Activated CD4-positive, alpha-beta T cell treated with anti-CD3 and anti-CD28 coated beads for 24 hours (primary cell): ENCODE measurements at places on chromosomes 3 and 15.

DNA sequence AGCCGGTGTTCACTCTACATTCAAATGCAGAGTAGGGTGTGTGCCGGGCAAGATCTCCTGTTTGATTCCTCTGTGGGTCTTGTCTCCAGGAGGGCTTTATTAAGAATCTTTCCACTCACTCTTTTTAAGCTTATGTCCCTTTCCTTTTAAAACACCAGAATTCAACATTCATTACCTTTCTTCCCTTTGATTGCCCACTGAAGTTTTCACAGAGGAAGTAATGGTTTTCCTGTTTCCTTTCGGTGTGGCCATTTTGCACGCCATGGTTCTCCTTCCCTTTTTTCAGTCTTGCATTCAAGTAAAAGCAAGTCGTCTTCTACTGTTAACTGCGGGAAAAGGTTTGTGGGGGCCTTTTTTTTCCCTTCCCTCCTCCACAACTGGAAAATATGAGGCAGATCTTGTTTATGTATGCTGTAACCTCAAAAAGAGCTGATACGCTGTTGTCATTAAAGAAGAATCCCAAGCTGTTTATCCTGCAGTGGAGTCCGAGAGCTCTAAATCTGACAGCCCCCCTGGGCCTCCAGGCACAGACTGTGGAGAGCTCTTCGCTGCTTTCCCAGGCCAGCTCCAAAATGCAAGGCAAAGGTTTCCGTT, 40.5 kb downstream of the FILIP1L start:
- no peak for DNase-seq

- no peak for DNase-seq
Observed at GRCh38 chr15:29305556-29305955, 35.9 kb upstream of the NSMCE3 start.

GRCh38 chr3:14680716-14681115, 5.8 kb downstream of the C3orf20 start:
- no peak for DNase-seq

DNA sequence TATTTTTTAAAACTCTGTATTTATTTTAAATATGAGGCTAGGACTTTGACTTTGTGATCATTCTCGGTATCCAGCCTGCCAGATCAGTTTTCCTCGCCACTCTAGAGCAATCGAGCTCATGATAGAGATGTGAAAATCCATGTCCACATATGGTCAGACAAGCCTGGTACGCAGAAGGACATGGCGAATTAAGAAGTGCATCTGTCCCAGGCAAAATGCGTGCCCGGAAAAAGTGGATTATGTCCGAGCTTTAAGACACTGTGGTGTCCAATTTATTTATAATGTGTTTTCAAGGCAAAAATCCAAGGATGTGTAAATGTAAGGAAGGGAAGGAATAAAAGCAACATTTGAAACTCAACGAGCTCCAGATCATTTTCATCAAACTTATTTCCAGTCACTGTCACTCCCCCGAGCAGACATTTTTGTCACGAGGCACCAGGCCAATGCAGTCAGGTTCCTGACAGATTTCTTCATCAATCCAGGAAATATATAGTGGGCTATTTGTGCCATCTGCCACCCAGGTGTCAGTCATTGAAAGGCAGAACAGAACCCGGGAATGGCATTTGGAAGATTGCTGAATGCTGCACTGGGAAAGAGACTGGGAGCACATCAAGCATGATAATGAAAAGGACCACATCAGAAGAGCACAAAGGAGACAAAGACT, 825.7 kb downstream of the SQOR start:
- DNase-seq: no peak

DNA sequence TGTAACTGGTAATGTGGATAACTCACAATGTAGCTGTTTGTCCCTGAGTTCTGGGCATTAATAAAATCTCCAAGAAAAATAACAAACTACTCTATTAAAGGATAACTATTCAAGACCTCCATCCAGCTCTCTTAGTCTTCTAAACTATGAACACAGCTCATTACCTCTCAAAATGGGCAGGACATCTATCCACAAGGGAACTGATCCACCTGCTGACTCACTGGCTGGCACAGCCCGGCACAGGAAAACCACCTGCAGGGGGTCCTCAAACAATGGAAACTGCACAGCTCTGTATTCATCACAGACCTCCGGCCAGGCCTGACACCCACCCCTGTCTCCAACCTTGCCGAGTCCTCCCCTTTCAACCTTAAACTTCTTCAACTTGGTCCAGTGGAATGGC, 255.4 kb downstream of the TJP1 start:
- no peak for DNase-seq
